ENCODE measurements at places on chromosomes 16 and 17. TPM values are rescaled to one million over a fixed set of nuclear protein-coding genes. Genes with fewer than 3 reads are reported as not detected.

MPO gene
- total RNA-seq: 0.17 TPM

ABCC3 gene
- 10.5 TPM for total RNA-seq

CASKIN2 gene
- total RNA-seq: 5.9 TPM

KRT39 gene
- total RNA-seq: not detected

PPP1R27 gene
- not detected for total RNA-seq

GUCY2D gene
- total RNA-seq: not detected

DNAJA2 gene
- 22.7 TPM for total RNA-seq

Data from liver (tissue), 10 donors.